NCI-H1930 (cell line): ENCODE measurements at places on chromosomes 4 and X.

DNA sequence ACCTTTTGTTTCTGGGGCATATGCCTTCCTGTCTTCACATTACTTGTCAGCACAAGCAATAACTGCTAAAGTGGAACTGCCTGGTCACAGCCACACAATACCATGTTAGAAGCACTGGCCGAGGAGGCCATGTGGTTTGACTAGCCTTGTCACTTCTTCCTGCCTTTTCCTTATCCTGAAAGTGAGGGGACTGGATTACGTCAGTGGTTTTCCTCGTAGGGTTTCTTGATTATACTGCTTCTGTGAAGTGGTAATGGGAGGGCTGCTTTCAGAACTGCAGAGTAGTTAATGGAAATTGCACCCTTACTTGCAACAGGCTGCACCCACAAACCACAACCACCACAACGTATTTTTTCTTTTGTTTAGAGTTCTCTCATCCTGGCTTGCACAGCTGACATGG lies 26.6 kb downstream of the ZRSR2 start:
- DNase-seq, result no peak

DNA sequence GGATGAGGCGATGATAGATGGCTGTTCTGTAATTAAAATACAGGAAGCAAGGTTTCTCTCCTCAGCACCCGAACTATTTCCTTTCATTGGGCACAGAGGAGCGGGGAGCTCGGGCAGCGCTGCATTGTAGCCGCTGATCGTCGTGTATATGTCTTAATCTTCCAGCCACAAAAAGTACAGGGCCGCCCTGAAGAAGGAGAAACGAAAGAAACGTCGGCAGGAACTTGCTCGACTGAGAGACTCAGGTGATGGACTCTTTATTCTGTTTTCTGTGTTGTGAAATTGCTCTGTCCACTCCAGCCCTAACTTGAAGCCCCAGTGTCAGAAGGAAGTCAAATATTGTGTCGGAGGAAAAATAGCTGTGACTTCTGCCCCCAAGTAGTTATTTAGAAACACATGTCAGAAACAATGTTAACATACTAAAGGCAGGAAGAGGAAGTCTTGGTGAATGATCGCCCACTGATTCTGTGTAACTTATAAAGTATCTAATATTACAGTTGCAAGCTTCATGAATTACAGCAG lies 546 bp downstream of the ZRSR2 start:
- no peak for DNase-seq

GRCh38 chrX:3815896-3816664 lies 102.6 kb upstream of the PRKX start:
- peak; percentile 31 for DNase-seq

DNA sequence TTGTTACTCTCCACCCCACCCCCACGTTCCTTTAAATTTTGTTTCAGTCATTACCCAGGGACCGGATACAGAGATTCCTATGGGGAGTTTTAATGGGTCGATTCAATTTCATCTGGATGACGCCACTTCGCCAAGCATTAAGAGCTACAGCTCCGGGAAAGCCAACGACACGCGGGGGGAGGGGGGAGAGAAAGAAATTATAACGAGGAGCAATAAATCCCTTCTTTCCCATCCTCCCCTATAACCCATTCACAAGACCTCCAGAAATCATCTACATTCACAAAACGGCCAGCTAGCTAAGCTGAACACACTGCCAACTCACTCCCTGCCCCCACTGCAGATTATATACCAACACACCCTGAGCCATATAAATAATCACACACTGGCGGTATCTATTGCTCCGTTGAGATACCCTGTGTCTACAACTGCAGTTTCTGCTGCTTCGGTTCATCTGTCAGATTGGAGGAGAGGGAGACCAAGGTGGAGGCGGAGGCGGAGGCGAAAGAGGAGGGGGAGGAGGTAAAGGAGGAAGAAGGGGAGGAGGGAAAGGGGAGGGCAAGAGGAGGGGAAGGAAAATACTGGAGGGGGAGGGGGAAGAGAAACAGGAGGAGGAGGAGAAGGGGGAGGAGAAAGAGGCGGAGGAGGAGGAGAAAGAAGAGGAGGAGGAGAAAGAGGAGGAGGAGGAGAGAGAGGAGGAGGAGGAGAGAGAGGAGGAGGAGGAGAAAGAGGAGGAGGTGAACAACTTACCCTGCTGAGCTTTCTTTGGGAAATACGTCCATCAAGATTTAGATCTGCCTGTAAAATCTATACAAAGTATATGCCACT lies 113.9 kb upstream of the VAMP7 start:
- DNase-seq, result no peak

DNA sequence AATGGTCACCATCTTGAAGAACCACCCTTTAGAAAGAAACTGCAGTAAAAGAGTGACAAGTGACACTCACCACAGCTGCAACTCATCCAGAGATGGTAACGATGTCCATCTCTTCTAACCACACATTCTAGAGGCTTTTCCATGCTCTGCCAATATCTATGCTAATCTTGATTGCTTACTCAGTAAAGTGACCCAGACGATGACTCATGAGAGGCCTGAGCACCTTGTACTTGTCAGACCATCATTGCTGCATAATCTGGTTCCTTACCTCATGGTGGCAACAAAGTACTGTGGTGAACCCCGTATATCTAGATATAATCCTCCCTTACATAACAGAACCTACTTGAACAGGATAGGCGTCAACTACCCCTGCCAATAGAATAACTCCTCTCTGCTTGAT lies 75.6 kb downstream of the CCNG2 start:
- no peak for DNase-seq

DNA sequence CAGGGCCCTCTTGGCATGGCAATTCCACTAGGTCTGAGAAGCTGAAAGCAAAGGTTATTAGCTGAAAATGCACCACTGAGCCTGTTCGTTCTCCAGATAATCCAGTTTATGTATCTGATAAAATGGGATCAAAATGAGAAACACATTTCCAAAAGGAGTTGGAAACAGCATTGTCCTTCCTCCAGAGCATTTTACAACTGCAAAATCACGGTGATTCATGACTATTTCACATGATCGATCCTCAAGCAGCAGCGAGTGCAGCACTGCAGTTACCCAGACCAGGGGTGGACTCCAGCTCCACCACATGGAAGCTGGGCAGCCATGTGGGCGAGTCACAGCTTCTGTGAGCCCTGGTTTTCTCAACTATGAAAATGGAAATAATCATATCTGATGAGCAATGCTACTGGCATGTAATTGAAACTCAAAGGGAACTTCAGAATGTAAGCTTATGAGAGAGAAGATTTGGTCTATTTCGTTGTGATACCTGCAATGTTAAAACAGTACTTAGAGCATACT lies 78.7 kb upstream of the MSX1 start:
- no peak for DNase-seq

DNA sequence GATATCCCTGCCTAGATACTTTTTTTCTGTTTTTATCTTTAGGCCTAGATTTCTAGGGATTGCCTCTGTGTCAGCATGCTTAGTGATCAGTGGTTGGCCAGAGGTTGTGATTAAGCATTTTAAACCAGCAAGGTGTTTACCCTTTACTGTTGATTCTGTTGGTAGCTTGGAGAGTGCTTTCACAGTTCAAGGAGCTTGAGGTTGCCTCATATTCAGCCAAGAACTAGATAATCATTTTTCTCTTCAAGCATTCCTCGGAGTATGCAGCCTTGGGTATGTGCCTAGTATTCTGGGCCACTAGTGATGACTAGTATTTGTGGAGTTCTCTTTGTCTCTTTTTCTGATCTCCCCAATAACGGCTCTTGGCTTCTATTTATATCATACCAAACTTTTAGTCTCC lies 20.4 kb downstream of the APOOL start:
- no peak for DNase-seq

GRCh38 chr4:105637408-105638176 lies 70.9 kb downstream of the INTS12 start:
- DNase-seq, result no peak

DNA sequence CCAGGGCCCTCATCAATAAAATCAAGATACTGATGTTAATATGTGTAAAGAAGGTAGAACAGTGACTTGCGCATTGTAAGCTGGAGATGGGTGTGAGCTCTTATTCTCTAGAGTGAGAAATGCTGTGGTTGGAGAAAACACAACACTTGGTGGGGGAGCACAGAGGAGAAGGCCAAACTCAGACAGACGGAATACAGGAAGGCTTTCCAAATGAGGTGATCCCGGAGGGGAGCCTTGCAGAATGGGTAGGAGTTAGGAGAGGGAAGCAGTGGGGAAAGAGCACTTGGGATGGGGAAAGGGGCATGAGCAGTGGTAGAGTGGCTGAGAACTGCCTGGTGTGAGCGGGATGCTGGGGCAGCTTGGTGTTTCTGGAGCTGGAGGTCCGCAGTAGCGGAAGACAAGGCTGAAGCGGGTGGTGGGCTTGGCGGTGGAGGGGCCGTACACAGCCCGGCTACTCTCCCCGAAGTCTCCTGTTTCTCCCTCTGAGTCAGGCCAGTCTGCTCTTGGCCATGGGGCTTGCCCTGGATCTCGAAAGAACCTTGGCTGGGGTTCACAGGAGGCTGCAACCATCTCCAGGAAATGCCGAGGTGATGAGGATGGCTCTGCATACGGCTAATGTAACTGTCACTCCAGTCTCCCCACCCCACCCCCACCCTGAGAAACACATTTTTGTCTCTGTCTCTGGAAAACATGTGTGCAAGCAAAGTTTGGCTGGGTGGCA lies 11.3 kb upstream of the PLAC1 start:
- DNase-seq, result no peak

- no peak for DNase-seq
Observed at GRCh38 chr4:113094331-113094730, 44.9 kb downstream of the ANK2 start.

DNA sequence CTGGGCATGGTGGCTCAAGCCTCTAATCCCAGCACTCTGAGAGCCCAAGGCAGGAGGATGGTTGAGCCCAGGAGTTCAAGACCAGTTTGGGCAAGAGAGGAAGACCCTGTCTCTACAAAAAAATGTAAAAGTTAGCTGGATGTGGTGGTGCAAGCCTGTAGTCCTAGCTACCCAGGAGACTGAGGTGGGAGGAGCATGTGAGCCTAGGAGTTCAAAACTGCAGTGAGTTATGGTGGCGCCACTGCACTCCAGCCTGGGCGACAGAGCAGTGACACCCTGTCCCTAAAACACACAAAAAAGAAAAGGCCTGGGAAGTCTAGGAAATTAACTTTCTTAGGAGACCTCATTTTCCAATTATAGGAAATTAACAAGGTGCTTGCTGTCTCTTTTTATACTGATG lies 76.8 kb downstream of the JAKMIP1 start:
- DNase-seq, result no peak

DNA sequence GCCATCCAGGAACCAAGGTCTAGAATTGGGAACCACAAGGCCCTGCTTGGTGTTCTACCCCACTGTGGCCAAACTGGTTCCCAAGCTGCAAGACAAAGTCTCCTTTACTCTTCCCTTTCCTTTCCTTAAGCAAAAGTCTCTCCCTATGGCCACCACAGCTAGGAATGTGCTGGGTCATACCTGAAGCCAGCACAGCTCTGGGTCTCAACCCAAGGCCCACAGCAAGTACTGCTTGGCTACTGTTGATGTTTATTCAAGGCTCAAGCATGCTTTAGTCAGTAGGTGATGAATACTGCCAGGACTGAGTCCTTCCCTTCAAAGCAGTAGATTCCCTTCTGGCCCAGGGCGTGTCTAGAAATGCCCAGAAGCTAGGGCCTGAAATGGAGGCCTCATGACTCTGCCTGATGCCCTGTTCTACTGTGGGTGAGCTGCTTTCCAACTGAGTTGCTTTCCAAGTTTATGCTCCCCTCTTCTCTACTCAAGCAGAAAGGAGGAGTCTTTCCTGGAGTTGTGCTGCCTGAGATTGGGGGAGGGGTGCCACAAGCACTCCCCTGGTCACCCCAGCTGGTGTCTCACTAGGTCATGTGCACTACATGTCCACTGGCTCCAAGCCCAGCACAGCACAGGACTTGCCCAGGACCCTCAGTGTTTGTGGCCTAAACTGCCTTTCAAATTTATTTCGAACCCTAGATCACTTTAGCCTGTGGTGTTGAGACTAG lies 44.9 kb downstream of the STAP1 start:
- DNase-seq, result no peak

GRCh38 chrX:2414384-2414783 lies 86.4 kb downstream of the DHRSX start:
- DNase-seq, result no peak
